ENCODE measurements at places on chromosomes 13 and 19.

GRCh38 chr19:17471410-17472125 is 1.2 kb downstream of the SLC27A1 start:
- DNase-seq, result no peak

DNA sequence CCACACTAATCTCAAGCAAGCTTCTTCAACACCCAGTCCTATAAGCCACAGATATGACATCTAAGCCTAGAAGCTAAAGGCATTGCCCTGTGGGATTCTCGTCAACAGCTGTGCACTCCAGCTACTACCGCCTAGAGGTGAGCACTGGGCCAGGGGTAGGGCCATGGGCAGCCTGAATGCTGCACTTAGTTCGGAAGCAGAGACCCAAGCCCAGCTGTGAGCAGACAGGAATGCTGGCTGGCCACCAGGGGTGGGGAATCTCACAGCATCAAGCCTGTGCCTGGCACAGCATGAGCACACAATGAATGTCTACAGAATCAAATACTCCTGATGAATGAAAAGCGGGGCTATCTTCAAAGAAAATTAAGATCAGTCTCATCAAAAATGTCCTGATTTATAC is 167.5 kb upstream of the UBL3 start:
- no peak for DNase-seq

DNA sequence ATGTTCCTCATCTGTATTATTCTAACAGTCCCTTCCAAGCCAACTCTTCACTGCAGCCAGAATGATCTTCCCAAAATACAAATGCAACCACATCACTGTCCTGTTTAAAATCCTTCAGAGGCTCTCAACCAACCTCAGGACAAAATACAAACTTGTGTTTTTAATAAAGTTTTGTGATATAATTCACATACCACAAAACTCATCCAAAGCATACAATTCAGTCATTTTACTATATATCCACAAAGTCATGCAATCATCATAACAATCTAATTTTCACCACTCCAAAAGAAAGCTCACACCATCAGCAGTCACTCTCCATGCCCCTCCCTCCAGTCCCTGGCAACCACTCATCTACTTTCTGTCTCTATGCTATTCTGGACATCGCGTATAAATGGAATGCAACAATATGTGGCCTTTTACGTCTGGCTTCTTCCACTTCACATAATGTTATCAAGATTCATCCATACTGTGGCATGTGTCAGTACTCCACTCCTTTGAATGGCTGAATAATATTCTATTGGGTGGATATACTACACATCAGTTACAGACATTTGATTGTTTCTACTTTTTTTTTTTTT is 81.7 kb upstream of the DOCK9 start:
- DNase-seq, result peak; percentile 29

DNA sequence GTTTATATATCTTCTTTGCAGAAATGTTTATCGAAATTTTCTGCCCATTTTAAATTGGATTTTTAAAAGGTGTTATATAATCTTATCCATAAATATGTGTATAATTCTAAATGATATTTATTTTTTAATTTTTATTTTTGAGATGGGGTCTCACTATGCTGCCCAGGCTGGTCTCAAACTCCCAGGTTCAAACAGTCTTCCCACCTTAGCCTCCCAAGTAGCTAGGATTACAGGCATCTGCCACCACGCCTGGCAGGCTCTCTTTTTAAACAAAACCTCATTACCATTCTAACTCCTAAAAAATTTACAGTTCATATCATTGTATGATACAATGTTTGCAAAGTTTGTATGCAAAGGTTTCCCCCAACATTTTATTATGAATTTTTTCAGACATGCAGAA is 7.2 kb downstream of the LGALS7B start:
- DNase-seq, result no peak

- peak; percentile 89 for DNase-seq
Observed at GRCh38 chr19:2266183-2266993, 10.2 kb upstream of the JSRP1 start.

- no peak for DNase-seq
Observed at GRCh38 chr19:32296694-32297093, 48.7 kb upstream of the ZNF507 start.

- no peak for DNase-seq
Observed at GRCh38 chr19:2375353-2376121, 15.5 kb downstream of the TMPRSS9 start.

- DNase-seq, result no peak
Observed at GRCh38 chr19:45202637-45203036, 24.1 kb downstream of the BLOC1S3 start.

GRCh38 chr19:7699003-7699402 is 2.9 kb downstream of the FCER2 start:
- DNase-seq, result no peak

DNA sequence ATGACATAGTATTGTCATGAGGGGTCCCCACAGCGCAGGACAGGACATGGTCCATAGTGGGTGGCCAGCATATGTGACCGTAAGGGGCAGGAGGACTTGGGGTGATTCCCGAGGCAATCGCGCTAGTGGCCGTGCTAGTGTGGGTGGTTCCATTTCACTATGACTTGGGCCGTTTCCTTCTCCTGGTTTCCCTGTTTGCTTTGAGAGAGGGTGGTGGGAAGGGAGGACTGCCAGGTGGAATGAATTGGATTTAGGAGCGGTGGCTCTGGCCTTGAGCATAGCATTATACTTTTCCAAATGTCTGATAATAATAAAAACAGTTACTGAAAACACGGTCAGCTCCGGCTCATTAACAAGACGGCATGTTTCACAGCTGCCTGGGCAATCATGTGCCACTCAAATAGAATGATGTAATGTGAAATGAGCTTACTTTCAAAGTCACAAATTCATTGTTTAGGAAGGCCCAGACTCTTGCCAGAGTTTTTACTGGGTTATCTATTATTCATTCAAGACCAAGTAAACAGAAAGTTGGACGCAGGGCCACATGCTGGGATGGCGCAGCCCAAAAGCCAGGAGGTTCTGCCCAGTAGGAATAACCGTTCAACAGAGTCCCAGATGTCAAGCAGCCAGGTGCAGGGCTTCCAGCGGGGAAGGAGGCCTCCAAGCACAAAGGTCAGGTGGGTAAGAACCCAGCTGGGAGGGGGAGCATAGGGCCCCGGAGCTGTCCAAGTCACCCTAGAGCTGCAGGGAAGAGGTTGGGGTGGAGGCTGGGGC is 19.6 kb upstream of the SLC15A1 start:
- DNase-seq, result no peak

GRCh38 chr13:43880214-43880855 is 631 bp downstream of the LACC1 start:
- DNase-seq, result no peak

DNA sequence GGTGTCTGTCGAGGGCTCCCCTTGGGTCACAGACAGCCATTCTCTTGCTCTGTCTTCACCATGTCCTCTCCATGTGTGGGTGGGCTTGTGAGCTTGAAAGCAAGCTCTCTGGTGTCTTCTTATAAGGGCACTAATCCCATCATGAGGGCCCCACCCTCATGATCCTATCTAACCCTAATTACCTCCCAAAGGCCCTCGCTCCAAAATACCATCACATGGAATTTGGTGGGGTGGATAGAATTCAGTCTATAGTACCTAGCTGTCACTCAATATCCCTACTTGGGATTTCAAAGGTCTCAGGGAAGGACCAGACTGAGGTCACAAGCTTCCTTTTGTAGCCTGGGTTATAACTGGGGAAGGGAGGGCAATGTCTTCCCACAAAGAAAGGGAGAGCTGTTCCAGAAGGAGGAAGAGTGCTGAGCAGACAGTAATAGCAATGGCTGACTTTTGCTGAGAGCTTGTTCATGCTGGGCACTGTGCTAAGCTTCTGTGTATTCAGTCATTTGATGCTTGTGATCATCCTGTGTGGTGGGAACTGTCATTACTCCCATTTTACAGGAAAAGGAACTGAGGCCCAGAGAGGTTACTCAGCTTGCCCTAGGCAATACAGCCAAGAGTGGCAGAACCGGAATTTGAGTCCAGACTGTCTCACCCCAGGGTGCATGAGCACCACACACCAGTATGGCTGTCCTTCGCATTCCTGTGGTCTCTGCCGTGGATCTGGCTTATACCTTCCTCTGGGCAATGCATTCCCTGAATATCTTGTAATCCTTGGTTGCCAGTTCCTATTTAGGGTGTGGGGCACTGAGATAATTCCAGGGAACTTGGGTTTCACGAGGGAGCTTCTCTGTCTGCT is 8.2 kb downstream of the FXYD5 start:
- DNase-seq, result no peak

DNA sequence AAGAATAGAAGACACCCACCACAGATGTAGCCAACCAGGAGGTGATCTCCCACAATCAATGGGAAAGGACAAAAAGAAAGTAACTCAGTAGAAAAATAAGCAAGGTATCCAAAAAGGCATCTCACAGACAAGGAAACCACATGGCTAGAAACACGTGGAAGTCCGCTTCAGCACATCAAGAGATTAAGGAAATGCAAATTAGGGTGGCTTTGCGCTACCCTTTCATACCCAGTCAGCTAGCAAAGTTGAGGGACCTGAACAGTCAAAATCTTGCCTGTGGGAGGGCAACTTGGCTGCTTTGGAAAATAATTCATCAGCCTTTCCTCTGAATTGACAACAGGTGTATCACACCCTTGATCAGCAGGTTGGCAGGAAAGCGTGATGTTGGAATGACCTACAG is 11.6 kb upstream of the UQCR11 start:
- DNase-seq, result no peak

GRCh38 chr13:38888309-38888708 is 102.3 kb downstream of the STOML3 start:
- peak; percentile 37 for DNase-seq

- no peak for DNase-seq
Observed at GRCh38 chr19:38515896-38516295, 82.4 kb downstream of the RYR1 start.

- DNase-seq, result peak; percentile 86
Observed at GRCh38 chr13:92175330-92175729, 776.9 kb downstream of the GPC5 start.

- DNase-seq, result no peak
Observed at GRCh38 chr13:88103824-88104223, 432.7 kb downstream of the SLITRK5 start.

- no peak for DNase-seq
Observed at GRCh38 chr13:61410266-61410665, 5.4 kb downstream of the PCDH20 start.

GRCh38 chr13:93364166-93364565 is 137.6 kb downstream of the GPC6 start:
- peak; percentile 14 for DNase-seq

- DNase-seq, result no peak
Observed at GRCh38 chr19:30161021-30161655, 211.0 kb upstream of the ZNF536 start.

GRCh38 chr13:40115426-40115825 is 460.0 kb downstream of the COG6 start:
- DNase-seq, result peak; percentile 34

DNA sequence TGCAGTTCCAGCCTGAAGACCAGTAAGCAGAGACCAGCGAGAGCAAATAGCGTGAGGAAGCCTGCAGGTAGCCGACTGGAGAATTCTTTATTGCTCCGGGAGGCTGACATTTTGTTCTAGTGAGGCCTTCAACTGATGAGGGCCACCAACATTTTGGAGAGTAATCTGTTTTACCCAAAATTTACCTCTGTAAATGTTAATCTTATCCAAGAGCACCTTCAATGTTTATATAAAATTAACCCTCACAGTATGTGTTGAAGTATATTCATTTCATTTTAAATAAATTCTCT is 546.4 kb upstream of the SLITRK5 start:
- no peak for DNase-seq

DNA sequence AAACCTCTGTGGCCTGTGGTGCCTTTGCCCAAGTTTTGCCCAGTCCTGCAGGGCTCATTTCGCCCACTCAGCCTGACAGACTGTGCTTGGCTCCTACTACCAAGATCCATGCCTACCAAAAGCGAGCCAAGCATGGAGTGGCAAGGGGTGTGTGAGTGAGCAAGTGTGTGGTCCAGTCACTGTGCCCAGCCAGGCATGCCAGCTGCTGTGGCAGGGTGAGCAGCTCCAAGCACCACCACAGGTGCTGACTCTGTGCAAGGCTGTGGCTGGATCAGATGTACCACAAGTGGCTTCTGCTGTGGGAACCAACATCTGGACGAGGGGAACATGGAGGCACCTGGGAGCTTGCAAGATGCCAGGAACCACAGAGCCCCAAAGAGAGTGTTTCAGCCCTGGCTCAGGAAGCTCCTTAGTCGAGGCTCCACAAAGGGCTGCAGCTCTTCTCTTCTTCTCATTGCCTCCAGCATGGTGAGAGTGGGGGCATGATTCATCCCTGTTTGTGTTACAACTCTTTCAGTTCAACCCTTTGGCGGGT is 1564.2 kb upstream of the MIR17HG start:
- DNase-seq, result no peak

- no peak for DNase-seq
Observed at GRCh38 chr13:29125191-29125933, 305.2 kb downstream of the MTUS2 start.

GRCh38 chr19:330503-330902 is 14.1 kb downstream of the MIER2 start:
- no peak for DNase-seq

- no peak for DNase-seq
Observed at GRCh38 chr13:39959497-39960144, 304.2 kb downstream of the COG6 start.

GRCh38 chr19:10074153-10074552 is 12.0 kb upstream of the SHFL start:
- peak; percentile 27 for DNase-seq

DNA sequence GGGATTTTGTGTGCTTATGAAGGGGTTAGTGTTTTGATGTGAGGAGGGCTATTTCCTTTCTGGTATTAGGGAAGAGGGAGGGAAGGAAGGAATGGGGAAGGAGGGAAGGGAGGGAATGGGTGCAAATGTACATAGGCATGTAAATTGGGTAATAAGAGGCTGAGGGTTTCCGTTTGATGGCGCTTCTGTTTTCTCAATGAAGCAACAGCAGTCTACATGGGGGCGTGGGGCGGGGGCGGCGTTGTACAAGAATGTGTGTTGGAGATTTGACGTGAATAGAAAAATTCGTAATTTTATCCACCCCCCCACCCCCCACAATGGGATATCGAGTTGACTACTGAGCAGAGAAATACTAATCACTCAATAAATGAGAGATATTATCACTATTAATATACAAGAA is 52.5 kb downstream of the PDS5B start:
- no peak for DNase-seq

DNA sequence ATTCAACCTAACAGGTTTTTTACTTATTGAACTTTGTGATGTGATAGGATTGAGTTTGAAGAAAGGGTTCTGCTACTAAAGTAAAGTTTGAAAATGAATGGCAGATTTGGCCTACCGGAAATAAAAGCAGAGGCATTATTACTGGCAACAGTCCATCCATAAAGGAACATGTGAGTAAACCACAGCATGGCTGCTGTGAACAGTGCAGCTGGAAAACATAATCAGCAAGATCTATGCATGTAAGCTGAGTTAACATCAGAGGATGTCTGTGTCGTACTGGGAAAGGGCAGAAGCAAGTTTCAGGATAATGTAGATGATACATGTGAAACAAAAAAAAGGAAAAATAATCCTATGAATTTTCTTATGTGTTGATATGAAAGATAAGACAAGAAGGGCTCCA is 87.6 kb downstream of the CYSLTR2 start:
- peak; percentile 65 for DNase-seq
